ENCODE measurements at places on chromosomes 6 and 20.
A peak's percentile ranks its signal among the peaks of the same experiment; 100 is the strongest.

- no peak for DNase-seq
Observed at GRCh38 chr6:118386975-118387374, 161.1 kb upstream of the PLN start.

- DNase-seq, result no peak
Observed at GRCh38 chr20:23136893-23137745, 51.0 kb upstream of the CD93 start.

DNA sequence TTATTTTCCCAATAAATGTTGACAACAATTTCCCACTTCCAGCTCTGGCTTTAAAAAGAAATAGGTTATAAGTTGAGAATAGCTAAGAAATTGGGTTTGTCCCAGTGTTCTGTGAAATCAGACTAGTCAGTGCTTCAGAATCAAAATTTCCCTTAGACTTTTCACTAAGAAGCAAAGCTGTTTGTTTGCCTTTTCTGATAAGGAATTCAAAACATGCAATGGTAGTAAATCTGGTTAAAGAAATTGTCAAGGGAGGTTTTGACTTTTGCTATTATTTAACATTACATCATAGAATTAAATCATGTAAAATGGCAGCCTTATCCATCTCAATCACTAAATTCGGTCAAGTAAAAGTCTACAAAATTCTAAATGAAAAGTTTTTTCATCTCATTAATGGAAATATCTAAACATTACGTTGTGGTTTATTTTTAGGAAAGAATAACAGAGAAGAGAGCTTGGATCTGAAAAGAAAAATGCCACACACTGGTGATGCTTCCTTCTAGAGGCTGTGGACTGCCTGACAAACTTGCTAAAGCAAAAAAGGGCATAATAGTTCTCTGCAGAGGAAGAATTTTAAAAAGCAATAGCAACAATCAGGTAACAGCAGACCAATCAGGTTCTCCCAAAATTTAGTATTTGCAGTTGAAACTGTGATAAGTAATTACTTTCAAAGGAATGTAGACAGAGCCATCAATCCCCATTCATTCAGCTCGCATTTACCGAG lies 36.4 kb downstream of the PLAGL1 start:
- no peak for DNase-seq

DNA sequence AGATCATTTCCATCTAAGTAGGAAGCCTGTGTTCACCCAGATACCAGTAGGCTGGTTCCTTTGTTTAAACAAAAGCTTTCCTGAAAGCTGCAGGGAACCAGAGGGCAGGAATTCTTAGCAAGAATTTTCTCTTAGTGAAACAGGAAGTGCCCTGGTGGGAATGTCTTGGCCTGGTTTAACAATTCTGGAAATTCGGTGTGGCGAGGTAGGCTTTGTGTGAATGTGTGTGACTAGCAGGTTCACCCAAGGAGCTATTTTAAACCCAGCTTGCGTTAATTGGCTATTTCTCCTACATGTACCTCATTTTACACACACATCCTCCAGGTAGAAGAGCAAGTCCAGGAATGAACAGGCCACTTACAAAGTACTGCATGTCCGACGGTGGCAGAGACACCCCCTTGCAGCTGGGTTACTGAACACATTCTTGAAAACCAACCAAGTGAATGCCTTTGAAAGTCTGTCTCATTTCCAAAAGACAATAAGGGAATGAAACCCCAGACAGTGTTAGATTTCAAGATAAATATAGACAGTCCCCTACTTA lies 64.6 kb downstream of the GFOD1 start:
- DNase-seq, result no peak

GRCh38 chr6:137863091-137863797 lies 3.8 kb upstream of the TNFAIP3 start:
- DNase-seq, result no peak

GRCh38 chr20:62437496-62437895 lies 10.2 kb upstream of the RBBP8NL start:
- no peak for DNase-seq

GRCh38 chr6:168035098-168035660 lies 37.7 kb downstream of the KIF25 start:
- peak; percentile 35 for DNase-seq

DNA sequence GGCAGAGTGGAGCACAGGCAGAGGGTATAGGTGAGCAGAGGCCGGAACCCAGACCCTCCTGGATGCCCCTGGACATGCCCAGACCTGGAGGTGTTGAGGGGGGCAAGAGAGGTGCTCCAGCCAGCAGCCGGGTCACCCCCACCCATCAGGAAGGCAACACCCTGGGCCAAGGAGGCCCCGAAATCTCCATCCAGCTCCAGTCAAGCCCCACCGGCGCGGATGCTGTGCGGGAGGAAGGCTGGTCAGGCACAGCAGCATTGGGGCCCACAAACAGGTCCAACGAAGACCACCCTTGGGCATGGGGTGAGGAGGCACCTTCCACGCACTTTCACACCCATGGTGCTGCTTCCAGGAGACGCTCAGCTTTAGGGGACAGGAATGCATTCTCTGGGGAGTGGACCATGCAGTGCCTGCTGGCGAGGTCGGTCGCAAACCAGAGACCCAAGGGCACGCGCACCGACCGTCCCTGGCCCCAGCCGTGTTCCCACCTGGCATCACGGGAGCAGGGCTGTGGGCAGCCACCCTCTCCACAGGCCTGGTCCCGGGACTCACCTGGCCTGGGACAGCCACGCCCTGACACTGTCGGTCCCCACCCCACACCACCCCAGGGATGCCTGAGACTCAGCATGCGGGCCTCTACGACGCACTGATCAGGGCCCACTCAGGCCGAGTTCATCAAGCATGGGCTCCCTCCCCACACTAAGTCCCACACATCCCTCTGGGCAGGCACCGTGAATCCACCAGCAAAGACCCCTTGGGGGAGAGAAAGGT lies 43.6 kb upstream of the ZBP1 start:
- DNase-seq, result no peak

GRCh38 chr6:35048631-35049083 lies 92.5 kb downstream of the TCP11 start:
- peak; percentile 52 for DNase-seq

- DNase-seq, result no peak
Observed at GRCh38 chr6:16007146-16007545, 121.7 kb upstream of the MYLIP start.

GRCh38 chr6:21187485-21187884 lies 406.1 kb upstream of the SOX4 start:
- DNase-seq, result no peak

GRCh38 chr6:154962753-154963152 lies 32.4 kb upstream of the TIAM2 start:
- DNase-seq, result peak; percentile 22

- DNase-seq, result no peak
Observed at GRCh38 chr6:7730001-7730783, 4.3 kb downstream of the BMP6 start.

GRCh38 chr6:38153798-38154345 lies 334.3 kb downstream of the ZFAND3 start:
- no peak for DNase-seq

GRCh38 chr6:110776413-110776812 lies 38.9 kb downstream of the CDK19 start:
- no peak for DNase-seq

DNA sequence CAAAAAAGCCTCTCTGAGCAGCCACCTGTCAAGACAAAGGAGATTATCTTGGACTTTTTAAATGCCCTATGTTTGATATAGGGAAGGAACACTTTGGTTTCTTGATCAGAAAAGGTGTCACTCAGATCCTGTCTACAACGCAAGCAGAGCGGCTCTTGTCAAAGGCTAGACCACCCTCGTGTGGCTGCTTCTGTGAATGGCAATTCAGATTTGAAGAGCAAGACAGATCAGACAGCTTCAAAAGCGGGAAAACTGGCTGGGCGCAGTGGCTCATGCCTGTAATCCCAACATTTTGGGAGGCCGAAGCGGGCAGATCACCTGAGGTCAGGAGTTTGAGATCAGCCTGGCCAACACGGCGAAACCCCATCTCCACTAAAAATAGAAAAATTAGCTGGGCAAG lies 10.1 kb upstream of the NXT1 start:
- no peak for DNase-seq

- peak; percentile 93 for DNase-seq
Observed at GRCh38 chr20:62861726-62862336, at the start of gene TCFL5. TCFL5 (minus strand) TSS chr20:62861822; CDS start chr20:62861670, 152 bp downstream.

GRCh38 chr6:145373826-145374225 lies 361.5 kb downstream of the EPM2A start:
- no peak for DNase-seq

DNA sequence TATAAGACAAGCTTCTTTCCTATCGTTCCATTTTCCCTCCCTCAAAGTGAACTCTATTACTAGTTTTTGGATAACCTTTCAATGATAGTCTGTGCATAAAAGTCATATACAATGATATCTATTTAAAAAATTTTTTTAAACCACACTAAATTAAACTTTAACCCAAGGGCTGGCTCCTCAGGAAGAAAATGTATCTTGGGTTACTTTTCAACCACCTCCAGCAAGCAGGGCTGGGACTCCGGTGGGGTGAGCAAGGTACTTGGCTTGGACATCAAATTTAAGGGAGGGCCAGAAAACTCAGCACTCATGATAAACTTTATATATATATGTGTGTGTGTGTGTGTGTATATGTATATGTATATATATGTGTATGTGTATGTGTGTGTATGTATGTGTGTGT lies 13.9 kb upstream of the PPP1R3G start:
- no peak for DNase-seq

Data from colonic mucosa (tissue), 4 donors.